NCI-H2081 (cell line): ENCODE measurements at places on chromosomes 16 and 17.

GRCh38 chr17:10620823-10621222, 36.3 kb downstream of the MYH3 start:
- DNase-seq, result no peak

DNA sequence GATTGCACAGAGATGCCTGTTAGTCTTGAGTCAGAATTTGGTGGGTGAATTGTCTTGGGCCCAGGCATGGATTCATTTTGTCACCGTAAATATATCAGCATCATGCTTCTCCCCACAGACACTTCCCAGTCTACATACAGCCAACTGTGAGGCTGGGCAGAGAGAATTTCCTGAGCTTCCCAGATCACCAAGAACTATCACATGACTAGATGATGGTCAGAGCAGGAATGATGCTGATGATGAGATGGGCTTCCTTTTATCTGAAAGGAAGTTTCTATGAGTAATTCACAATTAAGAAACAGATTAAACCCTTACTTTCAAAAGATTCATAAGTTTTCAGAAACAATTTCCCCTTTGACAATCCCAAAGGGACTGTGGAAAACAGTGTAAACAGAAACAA, 323 bp upstream of the KRTAP9-9 start:
- DNase-seq, result no peak

- no peak for DNase-seq
Observed at GRCh38 chr16:55426865-55427484, 52.0 kb upstream of the MMP2 start.

GRCh38 chr17:63500543-63501390, 22.4 kb upstream of the KCNH6 start:
- no peak for DNase-seq

DNA sequence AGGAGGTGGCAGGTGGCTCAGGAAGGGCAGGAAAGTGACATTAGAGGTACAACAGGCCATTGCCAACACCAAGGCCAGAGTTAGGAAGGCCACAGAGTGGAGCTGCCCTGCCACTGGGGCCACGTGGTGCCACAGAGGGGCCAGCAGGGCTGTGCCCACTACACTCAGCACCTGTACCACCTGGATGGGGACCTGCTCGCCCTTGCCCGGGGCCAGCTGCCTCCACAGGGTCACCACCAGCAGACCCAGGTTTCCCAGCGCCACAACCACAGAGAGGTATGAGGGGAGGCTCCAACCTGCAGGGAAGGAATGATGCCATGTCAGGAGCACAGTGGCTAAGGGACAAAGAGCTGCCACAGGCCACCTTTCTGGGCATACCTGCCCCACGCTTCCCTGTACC, 1.2 kb downstream of the SLC52A1 start:
- DNase-seq, result no peak

DNA sequence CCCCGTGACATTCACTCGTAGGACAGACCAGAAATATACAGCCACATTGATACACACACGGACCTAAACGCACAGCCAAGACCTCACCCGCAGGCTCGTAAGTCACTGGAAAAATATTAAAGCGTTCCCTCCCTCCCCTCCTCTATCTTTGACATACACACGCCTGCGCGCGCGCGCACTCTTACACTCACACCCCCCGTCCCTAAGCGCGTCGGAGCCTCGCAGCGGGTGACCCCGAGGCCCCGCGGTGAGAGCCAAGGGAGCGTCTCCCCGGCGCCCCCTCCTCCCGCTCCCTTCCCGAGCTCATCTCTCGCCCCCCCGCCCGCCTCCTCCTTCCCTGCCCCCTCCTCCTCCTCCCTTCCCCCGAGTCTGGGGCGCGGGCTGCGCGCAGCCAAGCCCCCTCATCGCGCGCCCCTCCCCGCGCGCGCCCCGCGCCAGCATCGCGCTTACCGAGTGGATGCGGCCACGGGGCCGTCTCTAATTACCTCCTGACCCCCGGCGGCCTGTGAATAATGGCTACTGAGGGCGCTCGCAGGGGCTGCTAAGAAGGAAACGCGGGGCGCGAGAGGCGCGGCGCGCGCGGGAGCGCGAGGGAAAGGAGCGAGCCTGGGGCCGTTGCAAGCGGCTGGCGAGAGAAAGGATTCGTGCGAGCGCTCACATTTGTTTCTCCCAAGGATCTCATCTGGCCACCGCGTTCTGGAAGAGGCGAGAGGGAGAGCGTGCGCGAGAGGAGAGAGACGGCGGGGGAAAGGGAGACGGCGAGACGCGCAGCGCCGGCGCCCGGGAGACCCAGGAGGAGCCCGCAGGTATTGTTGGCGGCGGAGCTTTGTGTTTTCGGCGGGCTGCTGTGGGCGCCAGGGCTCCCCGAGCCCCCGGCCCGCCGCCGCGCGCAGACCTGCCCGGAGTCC, 42.4 kb downstream of the RAI1 start:
- DNase-seq, result no peak

DNA sequence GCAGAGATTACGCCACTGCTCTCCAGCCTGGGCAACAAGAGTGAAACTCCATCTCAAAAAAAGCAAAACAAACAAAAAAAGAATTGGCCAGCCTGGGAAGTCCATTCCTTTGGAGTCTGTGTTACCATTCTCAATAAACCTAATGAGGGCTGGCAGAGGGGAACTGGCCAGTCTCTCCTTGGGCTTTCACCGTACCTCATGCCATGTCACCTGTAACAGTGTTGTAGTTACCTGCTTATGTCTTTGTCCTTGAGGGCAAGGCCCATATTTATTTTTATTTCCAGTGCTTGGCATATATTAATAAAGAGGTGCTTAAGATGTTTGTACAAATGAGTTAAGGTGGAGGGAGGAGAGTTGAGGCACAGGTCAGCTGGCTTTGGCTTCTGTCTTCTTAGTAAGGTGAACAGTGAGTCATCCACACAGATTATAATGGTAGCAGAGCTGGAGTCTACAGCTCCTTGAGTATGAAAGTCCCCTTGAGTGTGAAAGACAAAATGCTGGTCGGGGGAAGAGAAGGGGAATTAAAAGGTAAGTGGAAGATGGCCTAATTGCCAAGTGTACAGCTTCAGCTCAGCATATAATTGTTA, 8.4 kb downstream of the C1QBP start:
- DNase-seq, result no peak

DNA sequence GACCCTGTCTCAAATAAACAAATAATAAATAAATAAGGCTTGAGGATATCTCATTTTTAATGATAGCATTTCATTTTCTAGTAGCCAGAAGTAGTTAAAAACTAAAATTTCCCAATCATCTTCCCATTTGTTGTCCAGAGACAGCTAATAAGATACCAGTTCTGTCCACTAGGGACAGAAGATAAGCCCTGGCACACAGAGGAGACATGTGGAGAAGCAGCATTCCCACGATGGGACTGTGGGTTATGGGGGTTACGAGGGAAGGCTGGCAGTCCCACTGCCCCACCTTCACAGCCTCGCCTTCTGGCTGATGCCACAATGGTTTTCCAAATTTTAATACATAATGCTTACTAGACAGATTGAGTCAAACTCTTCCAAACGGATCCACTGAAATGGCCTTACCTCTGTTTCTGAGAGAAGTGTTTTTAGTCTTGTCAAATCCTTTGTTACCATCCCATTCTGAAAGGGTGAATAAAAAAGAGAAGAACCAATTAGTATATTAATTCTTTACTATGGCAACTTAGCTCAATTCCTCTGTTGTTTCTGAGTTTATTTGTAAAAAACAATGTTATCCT, 44.2 kb downstream of the HELZ start:
- DNase-seq, result no peak

- DNase-seq, result no peak
Observed at GRCh38 chr16:57239107-57239506, 6.0 kb upstream of the ARL2BP start.

- DNase-seq, result no peak
Observed at GRCh38 chr16:88792078-88792550, 7.1 kb upstream of the PIEZO1 start.

DNA sequence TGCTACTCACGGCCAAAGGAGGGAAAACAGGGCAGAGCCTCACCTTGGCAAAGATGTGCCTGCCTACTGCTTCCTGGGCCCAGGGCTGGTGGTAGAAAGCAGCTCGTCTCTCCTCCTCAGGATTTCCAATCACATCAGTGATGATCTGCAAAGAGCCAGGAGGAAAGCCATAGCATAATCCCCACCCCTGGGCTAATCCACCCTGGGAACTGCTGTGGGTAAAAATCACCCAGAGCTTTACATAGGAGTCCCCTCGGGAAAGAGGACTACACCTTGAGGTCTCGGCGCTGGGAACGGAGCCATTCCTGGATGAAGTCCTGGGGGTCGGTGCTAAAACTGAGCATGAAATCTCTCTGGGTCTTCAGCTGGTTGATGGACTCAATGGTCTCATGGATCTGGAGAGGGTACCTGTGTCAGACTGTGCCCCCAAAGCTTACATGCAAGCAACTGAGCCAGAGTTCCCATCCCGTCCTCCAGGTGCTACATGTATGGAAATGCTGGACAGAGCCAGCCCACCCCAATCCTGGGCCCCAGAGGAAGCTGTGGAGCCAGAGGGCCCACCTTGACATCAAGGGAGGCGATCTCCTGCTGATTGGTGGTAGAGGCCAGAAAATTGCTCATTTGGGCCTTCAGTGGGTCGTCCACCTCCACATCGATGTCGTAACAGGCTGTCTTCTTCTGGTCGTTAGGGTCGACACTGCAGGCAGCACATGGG, 5.7 kb upstream of the FTSJ3 start:
- DNase-seq, result no peak
